Left renal cortex interstitium (tissue), 4 donors: ENCODE measurements at places on chromosomes 3 and 15.

DNA sequence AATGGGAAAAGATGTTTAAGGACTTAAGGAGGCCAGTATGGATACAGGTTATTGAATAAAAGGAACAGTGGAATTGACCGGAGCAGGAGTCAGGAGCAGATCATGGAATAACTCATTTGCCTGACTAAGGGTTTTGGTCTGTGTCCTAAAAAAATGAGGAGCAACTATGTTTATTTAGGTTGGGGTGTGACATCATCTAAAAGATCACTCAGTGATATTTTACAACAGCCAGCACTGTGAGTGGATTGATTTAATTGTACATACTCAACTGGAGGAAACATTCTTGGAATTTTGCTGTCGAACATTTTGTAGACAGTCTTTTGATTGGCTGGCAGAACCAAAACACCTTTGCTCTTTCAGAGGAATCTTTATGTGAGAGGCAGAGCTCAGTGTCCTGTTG is 348.6 kb upstream of the CDIN1 start:
- no peak for DNase-seq

DNA sequence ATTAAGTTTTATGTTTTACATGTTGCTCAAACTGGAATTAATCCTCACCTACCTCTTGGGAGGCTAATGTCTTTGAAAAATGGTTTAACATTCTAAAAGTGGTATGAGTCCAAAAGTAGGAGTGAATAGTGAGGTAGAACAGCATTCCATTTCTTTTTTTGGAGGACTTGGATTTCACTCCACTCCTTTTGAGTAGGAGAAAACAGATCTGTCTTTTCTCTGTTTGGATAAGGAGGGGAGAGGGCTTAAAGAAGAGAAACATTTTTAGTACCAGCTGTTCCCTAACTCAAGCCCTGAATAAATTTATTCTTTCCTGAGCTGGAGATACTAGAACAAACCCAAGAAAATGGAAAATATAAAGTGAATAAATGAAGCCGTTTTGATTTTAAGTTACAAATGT is 687.9 kb downstream of the MECOM start:
- DNase-seq: no peak

DNA sequence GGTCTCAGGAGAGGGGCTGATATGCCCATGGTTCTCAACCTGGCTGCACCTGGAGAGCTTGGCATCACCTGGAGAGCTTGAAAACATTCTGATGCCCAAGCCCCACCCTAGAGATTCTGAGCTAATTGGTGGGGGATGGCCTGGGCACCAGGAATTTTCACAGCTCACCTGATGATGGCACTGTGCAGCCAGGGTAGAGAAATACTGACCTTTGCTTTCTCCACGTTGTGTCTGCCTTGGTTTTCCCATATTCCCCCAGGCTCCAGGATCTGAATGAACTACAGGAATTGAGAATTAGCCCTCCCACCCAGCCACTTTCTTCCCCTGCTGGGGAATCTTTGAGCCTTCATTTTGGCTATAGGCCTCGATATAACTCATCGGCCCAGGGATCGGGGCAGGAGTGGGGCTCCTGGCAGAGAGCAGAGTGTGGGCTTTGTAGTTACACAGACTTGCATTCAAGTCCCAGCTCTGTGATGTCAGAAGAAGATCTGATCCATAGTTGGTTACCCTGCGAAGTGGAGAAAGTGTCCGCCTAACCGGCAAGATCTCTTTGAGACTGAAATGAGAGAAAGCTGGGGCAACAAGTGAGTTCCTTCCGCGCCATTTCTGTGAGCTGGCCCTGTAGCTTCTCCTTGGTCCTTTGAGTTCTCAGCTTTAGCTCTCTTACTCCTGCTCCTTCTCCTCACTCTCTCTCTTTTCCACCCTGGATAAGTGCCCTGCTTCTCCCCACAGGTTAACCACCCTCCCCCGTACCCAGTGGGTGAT is 33.1 kb upstream of the UBE2Q2 start:
- DNase-seq: no peak

GRCh38 chr3:18420555-18420954 is 4.6 kb downstream of the SATB1 start:
- no peak for DNase-seq

DNA sequence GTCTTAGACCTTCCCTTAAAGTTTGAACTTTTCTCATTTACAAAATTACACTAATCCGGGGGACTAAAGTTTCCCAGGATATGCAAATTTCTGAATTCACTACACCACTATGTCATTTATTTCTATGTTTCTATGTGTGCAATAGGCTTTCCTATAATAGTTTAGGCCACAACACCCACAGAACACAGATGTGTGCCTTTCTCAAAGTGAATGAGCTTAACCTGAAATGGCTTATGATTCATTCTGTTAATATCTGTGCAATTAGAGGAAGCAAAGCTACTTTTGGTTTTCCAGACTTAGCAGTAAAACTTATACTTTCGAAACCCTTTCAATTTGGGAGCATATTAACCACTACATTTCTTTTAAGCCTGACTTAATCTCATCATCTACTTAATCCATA is 748.1 kb downstream of the GBE1 start:
- no peak for DNase-seq

DNA sequence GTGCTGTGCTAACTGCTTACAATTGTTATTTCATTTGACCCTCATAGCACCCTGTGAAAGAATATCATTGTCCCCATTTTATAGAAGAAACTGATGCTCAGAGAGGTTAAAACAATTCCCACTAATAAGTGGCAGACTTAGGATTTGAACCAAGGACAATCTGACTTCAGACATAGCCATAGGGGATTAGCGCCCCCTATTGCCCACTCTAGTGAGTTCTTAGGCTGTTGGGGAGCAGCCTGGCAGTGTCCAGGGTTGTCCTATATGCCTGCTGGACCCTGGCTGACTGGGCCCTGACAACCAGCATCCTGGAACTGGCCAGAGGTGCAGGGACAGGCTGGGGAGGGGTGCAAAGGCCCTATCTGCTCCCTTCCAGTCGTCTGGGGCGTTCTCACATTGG is 15.4 kb downstream of the DPH3 start:
- DNase-seq: no peak

- DNase-seq: no peak
These were observed 27.2 kb downstream of the MRPL46 start for GRCh38 chr15:88440021-88440420.

GRCh38 chr3:58572634-58573230 is 4.5 kb downstream of the FAM107A start:
- no peak for DNase-seq

GRCh38 chr3:152021951-152022461 is 148.6 kb downstream of the SUCNR1 start:
- no peak for DNase-seq

DNA sequence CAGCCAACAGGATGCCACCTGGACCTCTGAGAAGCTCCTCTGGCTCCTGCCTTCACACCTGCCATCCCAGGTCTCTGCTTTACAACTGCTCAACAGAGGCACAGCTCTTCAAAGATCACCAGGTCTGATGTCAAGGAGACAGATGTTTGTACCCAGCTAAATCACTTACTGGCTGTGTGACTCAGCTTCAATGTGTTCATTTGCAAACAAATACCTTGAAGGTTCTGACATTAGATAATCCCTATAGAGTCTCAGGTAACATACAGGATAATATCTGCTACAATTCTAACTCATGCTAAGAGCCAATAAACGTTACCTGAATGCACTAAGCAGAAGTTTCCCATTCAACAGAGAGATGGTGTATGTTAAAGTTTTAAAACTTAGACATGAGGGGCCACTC is 163.4 kb upstream of the IGF1R start:
- no peak for DNase-seq

GRCh38 chr15:38075466-38075865 is 141.0 kb downstream of the TMCO5A start:
- no peak for DNase-seq
